GM04504 (cell line): ENCODE measurements at places on chromosomes 4 and X.

DNA sequence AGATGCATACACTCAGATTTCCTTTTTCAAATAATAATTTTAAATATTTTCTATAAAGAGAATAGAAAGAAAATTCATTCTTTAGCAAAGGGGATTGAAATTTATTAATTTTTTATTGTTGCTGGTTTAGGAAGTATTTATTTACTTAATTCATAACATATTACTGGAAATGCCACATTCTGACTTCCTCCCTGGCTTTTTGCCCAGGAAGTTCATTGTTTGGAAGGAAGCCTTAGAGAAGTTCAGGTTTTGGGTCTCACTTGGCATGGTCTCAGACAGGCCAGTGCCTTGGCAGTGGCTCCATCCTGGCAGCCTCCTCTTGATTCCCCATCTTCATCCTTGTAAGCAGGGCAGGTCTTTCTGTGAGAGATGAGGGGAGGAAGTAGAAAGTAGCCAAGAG is 50.5 kb downstream of the IL15 start:
- no peak for DNase-seq

DNA sequence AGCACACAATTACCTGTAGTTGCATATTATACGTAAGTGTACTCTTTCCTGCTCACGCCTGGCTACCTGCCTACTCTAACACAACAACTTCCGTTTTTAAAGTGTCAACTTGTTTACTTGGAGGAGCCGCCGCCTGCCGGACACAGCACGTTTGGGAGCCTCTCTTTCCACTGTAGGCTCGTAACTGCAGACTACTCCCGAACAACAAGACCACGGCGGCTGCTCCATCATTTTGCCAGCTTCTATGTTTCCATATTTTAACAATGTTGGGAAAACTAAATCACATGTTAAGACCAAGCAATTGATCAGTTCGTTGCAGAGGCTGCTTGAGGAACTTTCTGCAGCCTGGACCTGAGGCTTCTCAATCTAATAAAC is 841 bp downstream of the MTNR1A start:
- DNase-seq, result no peak

DNA sequence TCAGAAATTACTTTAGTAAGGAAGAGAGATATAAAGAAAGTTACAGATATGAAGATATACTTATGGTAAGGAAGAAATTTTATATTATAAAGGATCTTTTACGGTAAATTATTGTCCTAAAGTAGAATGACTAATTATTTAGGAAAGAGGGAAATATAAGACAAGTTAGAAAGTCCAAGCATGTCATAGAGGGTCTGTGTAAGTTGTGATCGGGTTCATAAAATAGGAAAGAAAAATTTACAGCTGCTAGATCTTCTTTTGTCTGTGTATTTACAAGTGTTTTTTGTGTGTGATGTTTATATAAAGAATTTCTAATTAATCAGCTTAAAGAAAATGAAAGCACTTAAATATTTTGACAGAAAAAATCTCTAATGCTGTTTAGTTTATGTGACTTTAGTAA is 1054.9 kb upstream of the DIAPH2 start:
- DNase-seq, result no peak

DNA sequence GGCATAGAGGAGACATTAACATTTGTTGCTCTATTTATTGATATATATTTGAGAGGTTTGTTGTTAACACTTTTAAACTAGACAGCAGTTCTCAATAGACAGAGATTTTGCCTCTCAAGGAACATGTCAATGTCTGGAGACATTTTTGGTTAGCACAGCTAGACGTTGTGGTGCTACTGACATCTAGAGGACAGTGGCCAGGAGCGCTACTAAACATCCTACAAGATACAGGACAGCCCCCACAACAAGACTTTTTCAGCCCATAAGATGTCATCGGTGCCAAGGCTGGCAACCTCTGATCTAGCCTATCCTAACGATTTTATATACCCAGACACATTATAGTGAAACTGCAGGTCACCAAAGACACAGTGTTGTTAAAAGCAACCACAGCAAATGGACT is 18.4 kb upstream of the CTSO start:
- DNase-seq, result no peak

- DNase-seq, result no peak
These were observed 11.7 kb downstream of the PROM1 start for GRCh38 chr4:16072168-16072567.

- no peak for DNase-seq
These were observed 52.2 kb downstream of the HTT-AS start for GRCh38 chr4:3022112-3022511.

- DNase-seq, result no peak
These were observed 262.5 kb upstream of the NDST3 start for GRCh38 chr4:117771647-117772337.

DNA sequence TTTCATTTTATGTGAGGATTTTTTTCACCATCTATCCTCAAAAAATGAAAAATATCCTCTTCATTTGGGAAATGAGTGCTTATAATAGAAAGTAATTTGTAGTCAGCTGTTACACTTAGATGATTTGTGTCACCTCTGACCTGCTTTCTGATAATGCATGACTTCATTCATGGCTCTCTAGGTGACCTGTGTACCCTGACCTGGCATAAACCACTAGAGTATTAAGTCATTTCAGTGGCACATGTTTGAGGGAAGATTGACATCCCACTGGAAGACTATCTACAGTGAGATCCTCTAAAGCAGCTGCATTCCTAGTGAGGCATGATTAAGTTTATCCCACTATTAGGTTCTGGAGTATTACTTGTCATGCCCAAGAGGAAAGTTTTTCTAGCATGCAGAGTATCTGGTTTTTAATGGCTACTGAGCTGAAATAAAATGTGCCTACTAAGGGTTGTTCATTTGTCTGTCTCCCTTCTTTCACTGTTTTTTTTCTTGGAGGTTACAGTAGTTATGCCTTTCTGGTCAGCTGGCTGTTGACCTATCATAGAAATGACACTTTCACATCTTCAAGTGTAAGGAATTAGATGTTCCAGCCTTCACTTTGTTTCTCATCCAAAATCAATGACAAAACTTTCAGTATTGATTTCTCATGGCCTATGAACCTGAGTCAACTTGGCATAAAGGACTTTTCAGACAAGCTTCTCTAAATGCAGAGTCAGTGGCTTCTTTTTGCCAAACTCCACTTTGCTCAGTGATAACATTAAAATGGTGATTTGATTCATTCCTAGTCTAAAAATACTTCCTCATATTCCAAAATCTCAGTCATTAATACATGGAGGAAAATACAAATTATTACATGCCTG is 33.1 kb downstream of the TET2 start:
- no peak for DNase-seq

GRCh38 chrX:40437348-40437747 is 143.4 kb upstream of the ATP6AP2 start:
- no peak for DNase-seq

DNA sequence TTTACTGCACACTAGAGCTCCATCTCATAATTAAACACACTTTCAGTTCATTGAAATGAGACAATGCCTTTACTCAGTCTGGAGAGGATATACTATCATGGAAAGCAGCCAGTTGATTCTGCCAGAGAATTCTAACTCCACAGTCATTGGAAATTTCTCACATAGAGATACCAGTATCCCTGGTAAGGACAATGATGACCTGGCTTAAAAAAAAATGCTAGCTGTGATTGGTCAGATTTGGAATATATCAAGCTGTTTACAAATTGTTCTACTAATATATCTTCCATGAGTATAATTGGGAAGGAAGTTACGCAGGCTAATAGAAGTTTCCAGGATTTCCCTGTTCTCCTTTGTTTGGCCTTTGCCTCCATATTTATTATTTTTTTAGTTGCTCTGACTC is 34.5 kb upstream of the TLL1 start:
- DNase-seq, result no peak

GRCh38 chr4:78556665-78557064 is 5.1 kb downstream of the ANXA3 start:
- no peak for DNase-seq

GRCh38 chrX:49842621-49843020 is 13.5 kb downstream of the PAGE4 start:
- DNase-seq, result no peak

DNA sequence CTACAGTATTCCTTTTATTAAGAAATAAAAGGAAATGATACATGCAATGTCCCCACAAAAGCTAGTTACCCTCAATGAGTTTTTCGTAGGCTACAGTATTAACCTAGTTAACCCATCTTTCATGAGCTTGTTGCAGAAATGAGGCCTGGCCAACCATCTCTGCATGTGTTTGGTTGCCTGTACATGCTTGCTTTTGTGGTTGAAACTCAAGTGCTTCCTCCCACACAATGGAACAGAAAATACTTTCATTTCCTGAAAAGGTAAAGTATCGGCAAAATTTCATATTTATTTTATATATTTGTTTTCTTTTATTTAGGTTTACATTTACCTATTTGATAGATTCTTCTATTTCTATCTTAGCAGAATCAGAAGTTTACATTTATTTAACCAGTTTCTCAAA is 214.6 kb upstream of the FAM241A start:
- no peak for DNase-seq

- DNase-seq, result no peak
These were observed 417.0 kb downstream of the AFF2 start for GRCh38 chrX:148917441-148917840.

GRCh38 chrX:103518571-103518970 is 718 bp downstream of the RAB40A start:
- no peak for DNase-seq

GRCh38 chr4:23937173-23937572 is 47.3 kb upstream of the PPARGC1A start:
- DNase-seq, result no peak

DNA sequence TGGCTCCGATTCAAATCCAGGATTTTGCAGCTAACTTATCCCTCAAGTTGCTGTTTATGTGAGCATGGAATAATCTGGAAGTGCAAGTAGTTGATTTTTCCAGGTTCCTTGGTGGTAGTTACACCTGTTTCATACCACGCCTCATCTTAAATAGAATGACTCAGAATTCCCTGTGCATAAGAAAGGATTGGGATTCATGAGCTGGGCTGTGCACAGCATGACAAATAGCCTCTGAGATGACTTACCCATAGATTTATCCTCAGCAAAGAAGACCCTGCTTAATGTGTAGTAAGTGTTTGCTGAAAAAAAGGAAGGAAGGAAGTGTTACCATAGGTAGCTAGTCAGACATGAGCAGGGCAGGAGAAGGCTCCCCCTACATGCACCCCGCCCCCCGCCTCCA is 777.7 kb upstream of the ADGRL3 start:
- no peak for DNase-seq
